NCI-H446 treated with DMSO at 0.1 percent for 48 hours (cell line): ENCODE measurements at places on chromosomes 1 and 21.

DNA sequence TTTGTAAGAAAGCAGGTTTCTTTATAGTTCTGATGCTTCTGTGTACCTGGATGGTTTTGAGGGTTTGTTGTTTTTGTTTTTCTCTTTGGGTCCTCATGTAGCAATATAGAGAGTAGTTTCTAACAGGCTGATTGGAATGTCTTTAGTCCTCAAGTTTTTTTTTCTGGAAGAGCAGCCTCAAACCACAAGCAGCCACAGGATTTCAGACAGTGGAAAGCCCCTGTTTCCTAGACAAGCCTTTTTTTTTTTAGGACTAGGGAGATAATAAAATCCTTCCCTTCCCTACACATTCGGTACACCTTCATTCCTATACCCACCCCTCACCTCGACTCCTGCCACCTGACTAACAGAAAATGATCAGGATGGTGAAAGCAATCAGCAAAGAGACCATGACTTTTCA lies 47.6 kb downstream of the ACP6 start:
- DNase-seq, result no peak

DNA sequence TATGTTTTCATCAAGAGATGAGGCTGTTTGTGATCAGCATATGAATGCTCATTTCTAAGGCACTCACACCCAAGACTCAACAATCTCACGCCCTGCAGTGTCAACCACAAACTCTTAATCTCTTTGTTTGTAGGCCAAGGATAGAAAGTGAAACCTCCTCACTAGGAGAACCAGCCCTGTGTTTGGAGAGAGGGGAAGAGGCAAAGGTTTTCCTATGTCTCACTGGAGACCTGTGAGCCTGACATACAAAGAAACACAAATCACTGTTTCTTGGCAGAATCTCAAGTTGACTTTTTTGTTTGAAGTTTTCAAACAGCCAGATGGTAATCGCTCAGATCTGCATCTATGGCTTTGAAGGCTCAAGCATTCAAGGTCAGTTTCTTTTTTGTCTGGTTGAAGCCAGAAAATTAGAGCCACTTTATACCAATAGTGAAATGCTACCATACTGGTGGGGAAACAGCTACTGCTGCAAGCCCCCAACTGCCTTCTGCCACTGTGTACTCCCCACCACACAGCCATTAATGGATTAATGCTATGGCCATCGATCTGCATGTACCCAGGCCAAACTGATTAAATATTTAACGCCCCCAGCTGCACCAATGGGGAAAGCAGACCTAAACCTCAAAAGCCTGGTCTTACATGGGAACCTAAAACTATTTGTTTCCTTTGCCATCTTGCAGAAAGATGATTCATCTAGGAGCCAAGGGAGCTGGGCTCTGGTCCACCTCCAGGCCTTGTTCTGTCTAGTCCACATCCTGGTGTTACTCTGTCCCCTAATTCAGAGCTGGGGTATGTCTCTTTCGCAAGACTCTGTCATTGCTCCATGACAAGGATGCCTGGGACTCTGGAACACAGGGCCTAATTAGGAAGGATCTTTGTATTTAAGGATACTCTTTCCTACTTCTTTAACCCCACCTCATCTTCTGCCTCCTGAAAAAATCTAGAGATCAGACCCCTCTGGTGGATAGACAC lies 16.3 kb downstream of the PDZK1 start:
- DNase-seq, result peak; percentile 6

GRCh38 chr1:204172404-204173029 lies 6.4 kb upstream of the REN start:
- DNase-seq, result no peak

DNA sequence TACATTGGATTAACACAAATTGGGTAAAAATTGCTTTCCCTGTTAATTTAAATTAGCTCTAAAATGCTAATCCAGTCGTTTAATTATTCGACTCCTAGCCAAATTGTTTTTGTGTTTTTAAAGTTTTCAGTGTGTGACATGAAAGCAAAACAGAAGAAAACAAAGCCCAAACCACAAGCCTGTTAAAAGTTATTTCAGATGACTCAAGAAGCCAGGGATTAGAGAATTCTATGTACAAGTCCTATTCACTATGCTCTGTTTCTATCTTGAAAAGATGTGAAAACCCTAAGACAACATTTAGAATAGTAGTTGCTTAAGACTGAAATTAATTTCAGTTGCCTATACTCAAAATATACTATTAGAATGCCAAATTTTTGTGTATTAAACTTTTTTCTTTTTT lies 294.8 kb upstream of the ADAMTS5 start:
- no peak for DNase-seq

- DNase-seq, result no peak
These were observed 2.1 kb upstream of the CIART start for GRCh38 chr1:150280138-150280707.

DNA sequence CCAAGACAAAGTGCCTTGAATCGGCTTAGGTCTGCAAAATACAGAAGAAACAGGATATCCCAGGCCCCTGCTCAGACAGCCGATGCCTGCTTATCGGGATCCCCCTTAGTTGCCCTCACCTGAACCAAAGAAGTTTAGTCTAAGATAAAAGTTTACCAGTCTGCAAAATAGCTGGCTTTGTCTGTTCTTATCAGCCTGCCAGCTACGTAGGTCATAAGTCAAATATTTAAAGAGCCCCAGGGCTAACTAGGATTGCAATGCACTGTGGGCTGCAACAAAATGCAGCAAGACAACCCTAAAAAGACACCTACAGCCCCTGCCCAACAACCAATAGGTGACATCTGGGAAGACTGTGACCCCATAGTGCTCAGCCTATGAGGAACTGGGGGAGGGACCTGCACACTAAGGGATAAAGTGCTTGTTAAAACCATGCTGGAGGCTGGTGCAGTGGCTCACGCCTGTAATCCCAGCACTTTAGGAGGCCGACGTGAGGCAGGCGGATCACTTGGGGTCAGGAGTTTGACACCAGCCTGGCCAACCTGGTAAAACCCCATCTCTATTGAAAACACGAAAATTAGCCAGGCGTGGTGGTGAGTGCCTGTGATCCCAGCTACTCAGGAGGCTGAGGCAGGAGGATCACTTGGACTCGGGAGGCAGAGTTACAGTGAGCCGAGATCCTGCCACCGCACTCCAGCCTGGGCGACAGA lies 27.4 kb downstream of the LRRC3 start:
- DNase-seq, result no peak

GRCh38 chr1:53500204-53501064 lies 41.2 kb downstream of the DMRTB1 start:
- DNase-seq, result peak; percentile 96

GRCh38 chr1:84267476-84267875 lies 34.0 kb upstream of the SAMD13 start:
- no peak for DNase-seq
